ENCODE measurements at places on chromosomes 3 and 15.

GRCh38 chr3:128496602-128497304 is 3.8 kb upstream of the GATA2 start:
- no peak for DNase-seq

- no peak for DNase-seq
Observed at GRCh38 chr3:110479731-110480130, 591.9 kb upstream of the NECTIN3 start.

GRCh38 chr3:49906073-49906743 is 2.5 kb upstream of the MST1R start:
- peak; percentile 55 for DNase-seq

- no peak for DNase-seq
Observed at GRCh38 chr3:185199206-185199605, 46.3 kb upstream of the C3orf70 start.

- no peak for DNase-seq
Observed at GRCh38 chr3:110733045-110733444, 338.6 kb upstream of the NECTIN3 start.

GRCh38 chr3:42300013-42300412 is 34.0 kb upstream of the CCK start:
- peak; percentile 81 for DNase-seq

DNA sequence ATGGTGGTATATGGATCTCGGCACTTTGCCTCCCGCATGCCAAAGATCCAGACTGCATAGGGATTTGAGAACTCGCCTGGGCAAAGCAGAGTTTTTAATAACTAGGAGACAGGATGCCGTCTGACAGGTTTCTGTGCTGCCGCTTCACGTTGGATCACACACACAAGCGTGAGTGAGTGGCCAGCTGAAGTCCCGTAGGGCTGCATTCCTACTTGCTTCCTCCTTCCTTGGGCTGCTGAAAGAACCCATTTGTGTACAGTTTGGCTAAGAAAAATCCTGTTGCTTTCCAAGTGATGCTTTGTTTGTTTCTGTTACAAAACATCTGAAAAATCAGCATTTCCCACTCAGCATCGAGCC is 604.3 kb upstream of the CFAP20DC start:
- peak; percentile 3 for DNase-seq

DNA sequence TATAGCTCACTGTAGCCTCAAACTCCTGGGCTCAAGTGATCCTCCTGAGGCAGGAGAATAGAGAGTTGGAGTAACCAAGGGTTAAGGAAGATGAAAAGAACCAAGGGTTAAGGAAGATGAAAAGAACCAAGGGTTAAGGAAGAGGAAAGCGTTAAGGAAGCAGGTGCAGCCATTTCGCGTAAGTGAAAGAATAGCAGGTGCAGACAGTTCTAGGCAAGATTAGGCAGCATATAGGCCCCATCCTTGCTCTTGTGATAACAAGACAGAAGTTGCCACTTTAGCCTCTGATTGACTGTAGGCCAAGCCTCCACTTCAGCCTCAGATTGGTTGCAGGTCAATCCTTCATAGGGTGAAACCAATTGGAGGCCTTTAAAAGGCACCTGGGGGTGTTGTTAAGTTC is 677.4 kb downstream of the PDCD6IP start:
- DNase-seq: no peak

GRCh38 chr3:102443021-102443420 is 8.2 kb downstream of the ZPLD1 start:
- DNase-seq: no peak

GRCh38 chr15:90593499-90594158 is 63.9 kb downstream of the CRTC3 start:
- no peak for DNase-seq

DNA sequence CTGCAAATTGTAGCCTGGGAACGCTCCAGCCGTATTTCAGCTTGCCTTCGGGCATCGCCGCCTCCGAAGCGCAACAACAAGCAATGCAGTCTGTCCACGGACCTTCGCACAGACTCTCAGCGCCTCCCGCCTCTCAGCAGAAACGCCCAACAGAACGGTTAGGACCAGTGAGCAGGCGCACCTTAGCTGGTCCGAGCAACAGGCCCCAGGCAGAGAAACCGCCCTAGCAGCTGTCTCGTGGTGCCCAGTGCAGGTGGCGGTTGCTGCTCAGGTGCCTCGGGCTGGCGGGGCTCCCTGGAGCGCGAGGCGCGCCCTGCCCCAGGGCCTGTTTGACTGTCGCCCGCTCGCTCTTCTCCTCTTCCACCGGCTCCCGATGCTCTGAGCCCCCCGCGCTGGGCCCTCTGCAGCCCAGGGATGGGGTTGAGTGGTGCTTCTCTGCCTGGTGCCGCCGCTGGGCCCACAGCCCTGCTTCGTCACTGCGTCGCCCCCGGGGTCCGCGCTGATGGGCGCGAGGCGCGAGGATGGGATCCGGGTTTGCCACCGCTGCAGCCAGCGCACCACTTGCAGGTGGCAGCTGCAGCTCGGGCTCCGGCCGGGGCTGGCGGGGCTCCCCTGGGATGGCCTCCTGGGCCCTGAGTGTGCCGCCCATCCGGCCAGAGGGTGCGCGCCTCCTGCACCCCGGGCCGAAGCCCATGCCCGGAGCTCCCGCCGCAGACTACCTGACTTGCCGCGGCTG is 268.4 kb upstream of the FRG2C start:
- no peak for DNase-seq

DNA sequence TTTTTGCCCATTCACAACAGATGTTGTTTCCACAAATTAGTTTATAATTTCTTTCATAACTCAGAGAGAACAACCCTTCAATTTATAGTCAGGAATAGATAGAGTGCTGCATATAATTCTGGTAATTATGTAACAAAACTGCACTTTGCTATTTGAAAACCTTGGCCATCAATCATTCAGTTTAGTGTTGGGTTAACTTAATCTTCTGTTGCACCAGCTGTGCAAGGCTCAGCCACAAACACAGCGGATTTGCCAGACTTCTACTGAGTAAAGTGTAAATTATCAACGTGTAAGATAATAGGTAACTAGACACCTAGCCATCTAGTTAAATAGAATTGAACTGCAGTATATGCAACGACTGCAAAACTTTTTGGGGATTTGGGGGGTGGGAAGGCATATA is 1064.3 kb upstream of the EPHA6 start:
- DNase-seq: no peak

DNA sequence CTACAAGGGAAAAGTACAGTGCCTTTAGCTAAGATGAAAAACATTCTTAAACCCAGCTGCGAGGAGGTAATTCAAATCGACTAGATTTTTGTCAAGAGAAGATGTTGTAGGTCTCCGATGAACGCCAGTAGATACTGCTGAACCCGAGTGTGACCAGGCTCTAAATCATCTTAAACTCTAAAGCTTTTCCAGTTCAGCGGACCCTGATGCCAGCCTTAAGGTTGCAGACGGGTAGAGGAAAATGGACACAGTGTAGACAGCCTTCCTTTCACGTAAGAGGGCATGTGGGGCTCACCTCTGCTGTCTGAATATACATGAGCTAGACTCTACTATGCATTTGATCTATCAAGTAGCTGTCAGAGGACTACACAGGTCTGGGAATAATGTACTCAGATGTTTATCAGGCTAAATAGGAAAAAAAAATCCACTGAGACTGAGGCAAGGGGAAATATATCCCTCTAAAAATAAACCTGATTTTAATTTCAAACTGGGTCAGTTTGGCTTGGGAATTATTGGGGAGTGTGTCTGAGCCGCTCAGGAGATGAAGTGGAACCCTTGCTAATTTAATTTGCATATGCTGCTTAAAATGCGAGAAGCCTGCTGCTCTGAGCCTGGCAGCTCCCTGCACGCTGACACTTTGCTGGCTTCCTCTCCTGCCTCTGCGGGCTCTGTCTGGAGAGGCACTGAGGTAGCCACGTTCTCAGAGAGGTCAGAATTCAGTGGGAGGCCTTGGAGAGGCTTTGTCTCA is 151.9 kb downstream of the CADPS start:
- DNase-seq: no peak

DNA sequence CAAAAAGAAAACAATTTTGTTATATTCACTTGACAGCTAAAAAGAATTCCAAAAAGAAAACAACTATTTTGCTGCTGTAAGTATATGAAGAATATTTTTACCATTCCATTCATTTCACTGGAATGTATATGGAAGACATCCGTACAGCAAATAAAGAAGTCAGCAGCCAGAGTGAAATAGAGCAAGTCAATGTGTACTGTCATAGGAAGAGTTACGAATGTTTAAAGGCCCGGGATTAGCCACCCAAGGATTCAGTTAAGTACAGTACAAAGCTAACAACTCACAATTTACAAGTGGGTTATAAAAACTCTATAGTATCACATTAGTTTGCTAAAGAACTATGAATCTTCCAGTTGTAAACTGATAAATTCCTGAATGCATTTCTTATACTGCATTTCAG is 14.4 kb upstream of the XXYLT1 start:
- DNase-seq: no peak

DNA sequence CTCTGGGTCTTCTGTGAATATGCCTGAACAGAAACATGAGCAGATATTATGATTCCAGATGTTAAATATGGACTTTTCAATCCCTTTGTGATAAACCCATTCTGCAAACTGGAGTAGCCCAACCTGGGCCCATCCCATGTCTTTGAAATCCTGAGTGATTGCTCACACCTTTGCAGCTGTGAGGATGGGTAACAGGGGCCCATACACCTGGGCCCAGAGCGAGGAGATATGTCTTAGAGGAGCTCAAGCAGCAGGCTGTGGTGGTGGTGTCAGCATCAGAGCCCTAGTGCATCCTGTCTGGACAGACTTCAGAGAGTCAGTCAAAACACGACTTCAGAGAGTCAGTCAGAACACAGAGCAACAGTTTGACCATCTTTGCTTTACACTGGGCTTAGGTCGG is 64.9 kb upstream of the LIMD1 start:
- DNase-seq: no peak

DNA sequence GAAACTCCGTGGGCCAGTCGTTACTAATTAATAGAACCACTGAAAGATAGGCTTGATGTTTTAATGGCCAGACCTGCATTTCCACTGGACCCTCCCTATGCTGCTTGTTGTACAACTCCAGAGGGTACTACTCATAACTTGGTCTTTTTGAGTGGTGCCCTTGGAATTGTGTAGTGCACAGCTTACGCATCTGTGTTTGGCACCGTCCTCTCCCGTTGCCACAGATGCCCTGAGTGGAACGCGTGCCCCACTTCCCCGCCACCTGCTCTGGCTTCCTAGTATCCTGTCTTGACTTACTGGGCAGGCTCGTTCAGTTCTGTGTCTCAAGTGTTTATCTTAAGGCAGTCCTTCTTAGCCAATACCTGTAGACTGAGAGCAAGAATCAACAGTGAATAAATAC is 78.7 kb downstream of the USP13 start:
- DNase-seq: no peak

DNA sequence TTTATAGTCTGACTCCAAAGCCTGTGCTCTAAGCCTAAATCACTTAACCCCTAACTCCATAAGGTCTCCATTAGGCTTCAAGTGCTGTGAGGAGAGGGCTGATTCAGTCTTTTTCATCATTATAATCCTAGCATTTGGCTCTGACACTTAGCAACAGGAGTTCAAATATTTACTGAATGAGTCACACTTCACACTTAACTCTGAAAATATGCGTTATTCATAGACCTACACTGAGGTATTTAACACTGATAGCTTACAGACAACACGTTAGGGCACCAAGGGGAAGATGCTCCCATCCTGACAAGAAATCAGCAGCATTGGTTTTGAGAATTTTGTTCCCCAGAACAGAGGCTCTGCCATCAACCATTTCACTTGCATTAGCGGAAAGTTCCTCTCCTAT is 53.5 kb downstream of the MSL2 start:
- DNase-seq: no peak

DNA sequence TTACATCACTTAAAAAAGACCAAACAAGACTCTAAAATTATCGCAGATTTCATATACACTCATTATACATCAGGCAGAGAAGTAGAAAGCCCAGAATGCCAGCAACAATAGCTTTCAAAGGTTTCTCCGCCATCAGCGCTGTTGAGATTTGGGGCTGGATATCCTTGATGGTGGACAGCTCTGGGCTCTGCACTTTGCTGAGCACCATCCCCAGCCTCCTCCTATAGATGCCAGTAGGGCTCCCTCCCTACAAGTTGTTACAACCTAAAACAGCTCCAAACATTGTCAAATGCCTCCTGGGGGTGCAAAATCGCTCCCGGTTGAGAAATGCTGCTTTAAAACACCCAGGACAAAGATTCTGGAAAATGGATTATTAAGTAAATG is 73.5 kb downstream of the ATP10A start:
- DNase-seq: no peak

GRCh38 chr3:115671761-115672455 is 48.6 kb downstream of the GAP43 start:
- DNase-seq: no peak

DNA sequence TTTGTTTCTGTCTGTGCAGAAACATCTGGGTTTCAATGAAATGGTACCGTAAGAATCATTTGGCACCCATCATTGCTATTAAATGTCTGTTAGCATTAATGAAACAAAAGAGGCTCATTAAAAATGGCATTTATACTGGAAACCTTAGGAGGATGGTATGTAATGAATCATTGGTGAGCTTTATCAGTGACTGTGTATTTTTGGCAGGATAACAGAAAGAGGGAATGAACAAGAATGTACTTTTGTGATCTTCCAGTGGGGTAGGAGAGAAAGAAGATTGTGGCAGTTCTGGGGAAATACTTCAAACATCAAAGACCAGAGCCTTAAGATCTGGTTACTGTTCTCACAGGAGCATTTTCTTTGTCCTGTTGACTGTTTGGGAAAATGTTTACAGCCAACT is 4.7 kb upstream of the DCBLD2 start:
- no peak for DNase-seq

DNA sequence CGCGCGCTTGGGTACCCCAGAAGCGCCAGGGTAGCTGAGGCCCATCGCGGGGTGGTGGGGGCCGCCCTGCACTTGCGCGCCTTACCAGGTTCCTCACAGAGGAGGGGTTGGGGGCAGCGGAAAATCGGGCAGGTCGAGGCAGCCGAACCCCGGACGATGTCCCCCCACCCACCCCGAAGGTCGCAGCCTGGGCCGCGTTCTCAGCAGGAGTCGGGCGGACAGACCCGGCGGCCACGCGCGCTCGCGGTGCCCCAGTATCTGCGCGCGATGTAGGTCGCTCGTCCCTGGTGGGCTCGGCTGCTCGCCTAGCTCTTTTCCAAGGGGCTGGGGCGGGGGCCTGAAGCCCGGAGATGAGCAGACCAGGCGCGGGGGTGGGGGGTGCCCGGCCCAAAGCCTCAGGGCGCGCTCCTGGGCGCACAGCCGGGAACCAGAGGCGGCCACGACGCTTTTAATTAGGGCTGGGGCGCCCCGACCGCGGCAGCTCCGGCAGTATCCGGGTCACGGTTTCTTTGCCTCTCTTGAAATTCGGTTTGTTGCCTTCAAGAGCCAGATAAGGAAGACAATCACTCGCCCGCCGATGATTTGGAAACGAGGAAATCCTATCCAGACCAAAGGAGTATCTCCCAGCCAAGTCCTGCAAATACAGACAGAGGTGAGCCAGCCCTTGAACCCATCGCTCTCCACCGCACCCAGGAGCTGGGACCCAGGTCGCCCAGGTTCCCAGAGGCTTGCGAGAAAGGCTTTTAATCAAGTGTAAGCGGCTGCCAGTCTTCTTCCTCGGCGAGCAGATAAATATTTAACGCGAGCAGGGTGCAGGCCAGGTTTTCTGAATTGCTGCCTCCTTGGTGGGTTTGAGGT is 4.6 kb downstream of the SKOR1 start:
- DNase-seq: no peak

Measured in cardiac muscle cell (in vitro differentiated cells and primary cell).